ENCODE measurements at places on chromosomes 2 and 18.

DNA sequence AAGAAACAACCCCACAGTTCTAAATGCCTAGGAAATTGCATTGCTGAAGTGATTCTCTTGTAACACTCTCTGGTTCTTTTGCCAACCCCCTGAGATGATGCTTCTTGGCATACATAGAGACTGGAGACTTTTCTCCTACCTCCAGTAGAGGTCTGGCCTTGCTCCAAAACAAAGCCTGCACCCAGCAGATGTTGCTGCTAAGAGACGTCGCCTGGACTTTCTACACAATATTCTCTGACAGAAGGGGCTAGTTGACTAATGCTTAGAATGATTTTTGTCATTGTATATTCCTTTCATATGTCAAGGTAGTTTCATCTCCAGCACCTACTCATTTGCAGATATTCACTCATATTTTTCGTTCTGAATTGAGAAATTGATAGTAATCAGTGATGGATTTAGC lies 24.6 kb downstream of the SOWAHC start:
- no peak for DNase-seq

GRCh38 chr18:41974796-41975201 lies 19.8 kb downstream of the PIK3C3 start:
- DNase-seq: no peak

DNA sequence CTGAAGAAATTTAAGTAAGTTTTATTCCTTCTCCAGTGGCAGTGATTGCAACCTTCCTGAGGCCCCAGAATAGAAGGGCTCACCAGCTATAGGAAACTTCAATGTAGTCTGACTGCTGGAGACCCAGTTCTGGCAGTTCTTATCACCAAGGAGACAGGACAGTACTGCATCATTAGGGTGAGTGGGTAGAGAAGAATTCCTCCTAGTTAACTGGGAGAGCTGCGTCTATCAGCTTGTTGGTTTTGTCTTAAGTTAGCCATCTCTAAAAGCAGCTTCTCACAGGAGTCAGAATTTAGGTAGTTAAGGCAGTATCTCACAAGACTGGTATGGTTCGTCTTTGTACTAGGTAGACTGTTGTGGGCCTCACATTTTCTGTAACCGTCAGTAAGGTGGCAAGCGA lies 3.3 kb upstream of the MSTN start:
- DNase-seq: peak; percentile 4

DNA sequence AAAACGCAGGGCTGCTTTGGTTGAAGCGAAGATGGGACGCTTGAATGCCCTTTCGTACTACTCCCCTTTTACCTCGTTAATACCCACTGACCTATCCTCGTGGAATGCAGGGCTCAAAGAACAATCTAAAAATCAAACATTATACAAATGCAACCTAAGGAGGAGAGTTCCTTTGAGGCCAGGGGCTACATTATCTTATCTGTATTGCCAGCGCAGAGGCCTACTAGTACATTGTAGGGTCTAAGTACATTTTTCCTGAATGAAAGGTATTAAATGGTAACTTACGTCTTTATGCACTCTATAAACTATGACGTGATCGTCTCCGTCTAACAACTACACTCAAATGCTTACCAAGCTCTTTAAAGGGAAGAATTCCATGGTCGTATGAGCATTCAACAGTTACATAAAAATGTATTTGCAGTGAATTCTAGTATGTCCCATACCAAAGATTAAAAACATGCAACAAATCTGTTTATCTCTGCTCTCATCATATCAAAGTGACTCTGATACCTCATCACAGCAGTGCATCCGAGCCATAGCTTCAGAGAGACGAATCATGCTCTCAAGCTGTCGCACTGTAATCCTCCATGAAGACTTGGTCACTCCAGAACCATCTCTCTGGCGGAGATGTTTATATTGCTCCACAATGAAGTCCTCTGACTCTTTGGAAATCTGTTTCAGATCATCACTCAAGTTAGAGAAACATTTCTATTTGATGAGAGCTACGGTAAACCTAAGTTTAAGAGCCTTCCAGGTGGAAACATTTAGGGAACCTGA lies 14.1 kb upstream of the LCT start:
- peak; percentile 56 for DNase-seq

DNA sequence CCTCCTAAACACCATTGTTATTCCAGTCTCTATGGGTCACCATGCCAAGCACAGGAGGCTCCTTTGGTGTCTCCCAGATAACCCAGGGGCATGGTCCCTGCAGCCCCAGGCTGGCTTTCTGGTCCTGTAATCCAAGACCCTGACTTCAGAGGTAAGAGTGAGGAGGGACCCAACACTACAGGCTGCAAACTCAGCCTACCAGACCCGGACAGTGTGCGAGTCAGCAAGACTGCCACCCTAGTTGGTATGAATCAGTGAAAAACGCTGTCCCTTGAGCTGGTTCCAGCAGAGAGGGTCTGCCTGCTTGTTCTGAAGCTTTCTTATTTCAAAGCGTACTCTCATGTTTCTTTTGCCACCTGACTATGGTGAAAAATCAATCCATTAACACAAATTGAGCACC lies 47.6 kb upstream of the ZFP36L2 start:
- peak; percentile 34 for DNase-seq

DNA sequence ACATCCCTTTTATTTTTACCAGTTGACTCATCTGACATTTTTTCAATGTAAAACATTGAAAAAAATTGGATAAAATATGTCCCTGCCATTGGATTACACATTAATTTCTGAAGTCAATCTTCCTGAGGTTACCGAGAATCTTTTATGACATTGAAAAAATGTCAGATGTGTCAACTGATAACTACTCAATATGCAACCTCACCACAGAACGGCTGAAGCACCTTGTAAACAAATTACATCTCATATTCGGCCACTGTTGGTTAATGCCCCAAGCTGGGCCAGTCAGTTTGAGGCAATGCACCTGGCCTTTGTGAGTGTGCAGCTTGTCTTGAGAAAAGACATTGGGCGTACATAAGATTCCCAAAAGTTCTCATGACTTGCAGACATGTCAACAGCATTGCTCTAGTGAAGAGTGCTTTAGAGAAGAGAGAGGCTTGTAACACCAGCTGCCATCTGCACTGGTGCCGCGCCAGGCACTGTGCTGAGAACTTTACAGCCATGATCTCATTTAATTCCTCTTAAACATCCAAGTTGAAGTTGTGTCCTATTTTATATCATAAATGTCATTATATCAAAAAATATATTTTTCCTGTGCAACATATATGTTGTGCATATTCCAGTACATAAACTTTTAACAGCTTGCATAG lies 112.7 kb upstream of the SLC35G4 start:
- DNase-seq: no peak

- DNase-seq: no peak
Observed at GRCh38 chr18:65906621-65907034, 155.8 kb downstream of the CDH7 start.

DNA sequence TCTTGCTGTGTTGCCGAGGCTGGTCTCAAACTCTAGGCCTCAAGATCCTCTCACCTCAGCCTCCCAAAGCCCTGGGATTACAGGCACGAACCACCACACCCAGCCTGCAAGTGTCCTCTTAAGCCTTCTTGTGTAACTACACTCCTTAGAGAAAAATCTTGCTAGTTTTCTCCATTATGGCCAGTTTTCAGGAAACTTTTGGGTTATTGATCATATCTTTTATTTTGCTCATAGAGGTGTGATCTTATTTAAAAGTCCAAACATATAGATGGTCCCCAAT lies 2.4 kb downstream of the SOCS6 start:
- no peak for DNase-seq

DNA sequence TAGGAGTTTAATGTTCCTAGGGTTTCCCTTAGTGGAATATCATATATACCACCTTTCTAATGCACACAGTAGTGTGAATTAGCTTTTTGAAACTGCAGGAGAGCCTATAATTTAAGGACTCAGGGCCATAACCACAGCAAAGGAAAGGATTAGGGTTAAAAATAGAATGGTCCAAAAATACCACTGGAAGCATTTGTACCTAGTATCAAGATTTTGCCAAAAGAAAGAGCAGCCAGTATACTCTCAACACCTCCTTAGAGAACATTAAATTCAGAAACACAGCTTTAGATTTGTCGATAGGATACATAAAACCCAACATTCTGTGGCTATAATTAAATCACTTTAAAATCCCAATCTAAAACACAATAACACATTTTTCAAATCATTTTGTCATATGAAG lies 634.9 kb downstream of the EPHA4 start:
- no peak for DNase-seq

- DNase-seq: no peak
Observed at GRCh38 chr2:136486115-136486514, 279.2 kb upstream of the THSD7B start.

DNA sequence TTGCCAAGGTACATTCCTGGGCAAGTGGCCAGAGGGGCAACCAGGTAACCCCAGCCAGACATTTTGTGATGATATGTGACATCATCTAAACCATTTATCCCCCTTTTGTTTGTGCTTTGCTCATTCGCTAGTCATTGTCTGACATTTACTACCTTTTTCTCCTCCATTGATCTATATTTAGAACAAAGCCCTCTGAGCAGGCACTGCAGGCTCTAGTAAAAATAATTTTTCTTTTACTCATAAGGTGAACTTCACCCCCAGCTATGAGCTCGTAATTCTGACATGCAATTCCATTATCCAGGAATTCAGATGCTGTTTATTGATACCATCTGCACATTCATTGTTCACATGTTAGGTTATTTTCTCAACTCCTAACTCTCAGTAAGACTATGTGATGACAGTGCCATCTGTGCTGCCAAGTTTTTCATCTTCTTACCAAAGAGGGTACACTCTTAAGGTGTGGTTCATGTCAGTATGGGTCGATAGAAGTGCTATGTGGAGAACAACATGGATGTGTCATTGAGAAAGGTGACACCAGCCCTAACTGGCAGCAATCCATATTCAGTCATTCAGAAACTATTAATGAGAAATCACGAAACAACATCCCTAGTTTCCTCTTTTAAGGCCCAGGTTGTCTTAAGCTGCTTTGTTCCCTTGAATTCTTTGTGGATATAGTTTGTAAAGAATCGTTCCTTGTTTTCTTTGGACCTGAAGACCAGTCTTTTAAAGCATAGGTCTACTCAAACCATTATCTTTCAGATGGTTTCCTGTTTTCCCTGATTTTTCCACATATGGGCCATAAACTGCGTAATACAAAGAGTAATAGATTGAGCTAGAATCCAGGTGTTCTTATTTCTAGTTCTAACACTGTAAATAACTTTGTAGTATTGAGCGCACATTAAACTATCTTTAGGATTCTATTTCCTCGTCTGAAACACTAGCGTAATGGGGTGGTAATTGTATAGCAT lies 978.1 kb upstream of the CDH2 start:
- peak; percentile 91 for DNase-seq

GRCh38 chr18:68402784-68403183 lies 312.1 kb downstream of the TMX3 start:
- DNase-seq: no peak

- DNase-seq: no peak
Observed at GRCh38 chr2:8514274-8514662, 167.6 kb upstream of the ID2 start.

DNA sequence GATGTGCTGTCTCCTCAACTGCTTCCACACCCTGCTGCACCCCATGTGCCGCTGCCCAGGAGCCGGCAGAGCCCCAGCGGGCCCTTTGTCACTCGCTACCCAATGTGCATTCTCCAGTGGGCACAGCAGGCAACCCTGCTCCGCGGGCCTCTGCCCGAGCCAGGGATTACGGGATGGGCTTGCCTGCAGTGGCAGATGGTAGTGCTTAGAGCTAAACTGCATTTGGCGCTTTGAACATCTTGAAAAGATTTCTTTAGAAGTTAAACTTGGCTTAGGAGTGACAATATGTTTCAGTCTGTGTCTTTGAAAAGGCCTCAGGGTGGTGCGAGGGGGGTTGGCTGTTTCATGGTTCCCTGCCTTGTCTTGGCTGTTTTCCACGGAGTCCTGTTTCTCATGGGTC lies 84.0 kb upstream of the BOD1L2 start:
- no peak for DNase-seq

GRCh38 chr2:218406949-218407618 lies 7.4 kb downstream of the CTDSP1 start:
- peak; percentile 37 for DNase-seq

- peak; percentile 2 for DNase-seq
Observed at GRCh38 chr2:224711859-224712665, 4.1 kb downstream of the CCDC195 start.

- no peak for DNase-seq
Observed at GRCh38 chr2:9950521-9951271, 797 bp upstream of the GRHL1 start.

DNA sequence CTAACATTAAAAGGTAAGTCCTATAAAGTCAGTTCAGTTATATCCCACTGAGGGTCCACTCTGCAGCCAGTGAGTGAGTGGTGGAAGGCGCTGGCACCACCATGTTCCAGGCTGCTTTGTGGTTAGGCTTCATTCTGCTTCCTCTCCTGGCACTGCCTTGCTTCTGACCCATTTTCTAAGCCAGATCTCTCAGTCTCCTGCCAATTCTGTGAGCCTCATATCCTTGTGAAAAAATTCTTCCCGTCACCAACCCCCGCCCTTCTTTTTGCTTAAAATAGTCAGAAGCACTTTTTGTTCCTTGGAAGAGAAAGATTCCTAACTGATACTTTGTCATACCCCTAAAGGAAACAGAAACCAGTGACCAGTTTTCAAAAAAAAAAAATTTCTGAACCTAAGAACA lies 139.8 kb upstream of the NCK2 start:
- DNase-seq: no peak

- no peak for DNase-seq
Observed at GRCh38 chr2:147388217-147388616, 456.6 kb upstream of the ACVR2A start.

DNA sequence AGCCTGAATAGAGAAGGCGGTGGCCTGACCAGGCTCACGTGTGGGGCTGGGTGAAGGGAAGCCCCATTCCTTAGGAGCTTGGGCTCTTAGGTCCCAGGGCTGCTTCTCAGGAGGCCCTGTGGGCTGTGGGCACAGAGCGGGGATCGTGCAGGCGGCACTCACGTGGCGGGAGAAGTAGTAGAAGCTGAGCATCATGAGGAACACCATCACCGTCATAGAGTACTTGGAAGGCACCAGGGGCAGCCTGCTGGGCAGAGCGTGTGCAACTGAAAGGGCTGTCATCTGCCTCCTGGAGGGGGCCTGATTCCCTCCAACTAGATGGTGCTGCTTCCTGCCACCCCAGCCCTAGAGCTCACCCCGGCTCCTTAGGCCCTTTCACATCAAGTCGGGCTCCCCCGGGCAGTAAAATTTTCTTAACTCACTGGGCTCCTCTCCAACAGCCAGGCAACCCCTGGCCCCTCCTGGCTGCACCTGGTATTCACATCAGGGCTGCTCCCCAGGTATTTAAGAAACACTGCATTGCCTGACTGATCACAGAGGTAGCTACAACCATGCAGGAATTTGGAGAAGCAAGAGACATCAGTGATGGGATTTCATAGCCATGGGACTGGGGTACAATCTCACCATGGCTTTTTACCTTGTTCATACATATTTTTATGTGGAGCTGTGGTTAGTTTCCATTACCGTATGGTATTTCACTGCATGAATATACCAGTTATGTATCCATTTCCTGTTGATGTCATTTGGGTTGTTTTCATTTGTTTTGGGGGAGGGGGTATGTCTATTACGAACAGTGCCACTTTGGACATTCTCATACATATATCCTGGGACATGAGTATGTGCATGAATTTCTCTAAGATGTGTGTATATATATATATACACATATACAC lies 32.9 kb downstream of the CENPO start:
- no peak for DNase-seq

GRCh38 chr2:106095478-106096298 lies 98.4 kb downstream of the UXS1 start:
- no peak for DNase-seq

- DNase-seq: no peak
Observed at GRCh38 chr2:11100976-11101375, 54.3 kb upstream of the SLC66A3 start.

- DNase-seq: no peak
Observed at GRCh38 chr2:147642765-147643164, 202.1 kb upstream of the ACVR2A start.

- no peak for DNase-seq
Observed at GRCh38 chr18:11008505-11008904, 140.9 kb downstream of the PIEZO2 start.

Data from IMR-90 (cell line).